ENCODE measurements at places on chromosomes 6 and 20.

DNA sequence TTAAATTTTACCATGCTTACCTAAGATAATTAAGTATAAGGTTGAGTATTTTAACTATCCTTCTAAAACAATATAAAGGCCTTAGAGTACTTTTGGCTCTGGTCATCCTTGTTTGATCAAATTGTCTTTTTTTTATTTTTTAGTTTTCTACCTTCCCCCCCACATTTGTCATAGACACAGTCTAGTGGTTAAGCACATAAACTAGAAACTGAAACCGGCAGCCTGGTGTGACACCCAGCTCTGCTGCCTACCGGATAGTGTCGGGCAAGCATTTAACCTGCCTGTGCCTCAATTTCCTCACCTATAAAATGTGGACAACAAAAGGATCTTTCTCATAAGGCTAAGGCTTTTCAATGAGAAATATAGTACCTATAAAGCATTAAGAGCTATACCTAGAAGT is 21.6 kb upstream of the TULP4 start:
- DNase-seq = no peak

DNA sequence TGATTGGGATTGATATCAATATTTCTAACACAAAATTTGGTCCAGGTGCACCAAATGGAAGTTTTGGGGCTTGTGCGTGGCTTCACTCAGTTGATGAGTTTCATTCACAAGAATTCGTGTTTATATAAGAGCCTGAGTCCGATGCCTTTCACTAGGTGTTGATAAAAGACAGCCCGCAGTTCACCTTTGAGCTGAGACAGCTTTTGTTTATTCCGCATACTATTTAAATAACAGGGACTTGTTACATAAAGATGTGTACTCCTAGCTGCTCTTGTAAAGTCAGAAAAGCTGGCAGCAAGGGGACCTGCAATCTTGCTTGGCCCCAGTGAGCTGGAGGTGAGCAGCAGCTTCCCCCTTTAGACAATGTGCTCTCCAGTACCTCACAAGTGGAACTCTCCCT is 19.0 kb upstream of the NRN1 start:
- DNase-seq = no peak

GRCh38 chr6:11938285-11938890 is 73.7 kb upstream of the HIVEP1 start:
- DNase-seq = no peak

DNA sequence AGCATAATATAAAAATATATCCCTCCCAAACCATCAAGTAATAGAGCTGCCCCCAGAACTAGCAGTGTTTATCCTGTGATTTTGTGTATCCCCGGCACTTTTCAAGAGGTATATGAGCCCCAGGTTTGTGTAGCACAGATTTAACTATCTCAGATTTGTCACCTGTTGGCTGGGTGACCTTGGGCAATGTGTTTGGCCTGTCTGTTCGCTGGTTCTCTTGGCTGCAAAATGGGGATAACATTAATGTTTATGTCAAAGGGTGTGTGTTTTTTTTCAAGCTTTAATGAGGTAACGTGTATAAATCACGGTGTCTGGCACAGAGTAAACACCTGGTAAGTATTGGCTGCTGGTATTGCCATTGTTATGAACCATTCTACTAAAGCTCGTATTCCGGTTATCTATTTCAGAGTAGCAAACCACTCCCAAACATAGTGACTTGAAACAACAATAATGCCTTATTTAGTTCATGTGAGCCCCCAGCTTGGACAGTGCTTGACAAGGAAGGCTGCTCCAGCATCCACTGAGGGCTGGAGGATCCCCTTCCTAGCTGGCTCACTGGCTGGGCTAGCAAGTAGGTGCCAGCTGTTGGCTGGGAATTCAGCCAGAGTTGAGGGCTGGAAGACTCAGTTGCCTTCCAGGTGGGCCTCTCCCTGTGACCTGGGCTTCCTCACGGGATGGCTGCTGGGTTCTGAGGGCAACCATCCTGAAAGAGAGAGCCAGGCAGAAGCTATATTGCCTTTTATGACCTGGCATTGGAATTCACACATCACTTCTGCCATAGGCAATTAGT is 36.2 kb downstream of the PDRG1 start:
- no peak for DNase-seq

DNA sequence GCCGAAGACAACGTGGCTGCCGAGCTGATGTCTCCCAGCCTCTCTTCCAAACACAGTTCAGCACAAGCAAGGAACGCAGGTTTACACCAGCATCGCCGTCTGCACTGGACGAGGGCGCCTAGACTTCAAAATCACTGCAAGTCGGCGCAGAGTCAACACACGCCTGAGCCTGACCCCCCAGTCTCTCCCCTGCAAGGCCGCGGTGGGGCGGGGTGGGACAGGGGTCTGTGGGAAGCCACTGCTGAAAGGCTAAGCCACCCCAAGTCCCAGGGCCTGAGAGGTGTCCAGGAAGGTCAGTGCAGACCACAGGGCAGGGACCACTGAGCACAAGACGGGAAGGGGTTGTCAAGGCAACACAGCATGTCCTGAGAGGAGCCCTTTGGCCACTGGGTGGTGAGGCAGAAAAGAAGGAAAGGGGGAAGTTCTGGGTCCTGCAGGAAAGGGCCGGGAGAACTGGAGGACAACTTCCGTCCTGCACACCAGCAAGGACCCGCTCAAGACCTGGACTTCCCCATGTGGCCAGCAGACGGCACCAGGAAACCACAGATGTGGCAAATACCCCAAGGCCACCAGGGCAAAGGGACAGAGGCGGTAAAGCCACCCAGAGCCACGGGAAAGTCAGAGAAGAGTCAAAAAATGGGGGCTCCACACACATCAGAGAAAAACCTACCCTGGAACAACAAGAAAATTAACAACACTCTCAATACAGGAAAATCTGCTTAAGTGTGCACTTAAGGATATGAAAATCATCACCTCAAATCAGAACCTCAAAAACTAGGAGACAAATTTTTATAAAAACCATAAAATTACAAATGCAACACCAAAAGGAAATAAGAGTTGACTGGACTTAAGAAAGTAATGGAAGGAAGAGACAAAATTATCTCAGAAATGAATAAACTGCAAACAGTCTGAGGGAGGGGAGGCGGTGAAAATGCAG is 84.8 kb downstream of the TAF4 start:
- no peak for DNase-seq

- no peak for DNase-seq
Observed at GRCh38 chr6:87099472-87099871, 4.6 kb upstream of the CGA start.

DNA sequence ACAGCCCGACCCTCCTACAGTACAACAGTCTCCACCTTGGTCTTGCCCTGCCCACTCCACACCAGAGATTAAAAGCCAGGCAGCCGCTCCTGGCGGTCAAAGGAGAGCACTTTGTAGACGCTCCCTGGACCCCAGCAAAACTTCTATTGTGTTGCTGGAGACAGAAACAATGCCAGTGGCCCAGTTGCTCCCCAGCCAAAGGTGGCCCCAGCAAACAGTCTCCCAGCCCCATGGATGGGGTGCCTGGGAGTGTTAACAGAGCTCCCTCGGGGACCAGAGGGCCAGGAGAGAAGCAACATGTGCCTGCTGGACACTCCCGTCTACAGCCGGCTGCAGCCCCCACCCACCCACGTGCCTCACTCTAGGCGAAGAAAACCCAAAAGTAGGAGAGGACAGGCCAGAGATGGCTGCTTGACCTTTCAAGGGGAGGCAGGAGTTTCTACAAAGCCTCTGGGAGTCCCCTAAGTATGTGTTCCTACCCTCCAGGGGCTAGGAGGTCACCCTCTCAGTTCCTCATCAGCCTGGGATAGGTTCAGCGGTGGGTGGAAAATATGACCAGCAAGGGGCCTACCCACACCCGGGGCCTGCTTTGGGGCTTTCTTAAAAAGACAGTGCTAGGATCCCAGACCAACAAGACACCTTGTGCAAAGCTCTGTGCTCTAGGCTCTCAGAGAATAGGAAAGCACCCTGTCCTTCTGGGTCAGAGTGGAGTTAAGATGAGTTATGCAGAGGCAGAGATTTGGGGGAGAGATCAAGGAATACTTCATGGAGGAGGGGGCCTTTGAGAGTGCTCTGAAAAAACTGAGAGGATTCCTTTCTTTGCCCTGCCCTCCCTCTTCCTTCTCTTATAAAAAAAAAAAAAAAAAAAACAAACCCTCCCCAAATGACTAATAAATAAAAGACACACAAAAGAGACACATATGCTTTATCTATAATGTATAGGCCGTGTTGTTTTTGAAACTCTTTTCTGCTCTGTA is 19.0 kb upstream of the PREX1 start:
- DNase-seq = peak; percentile 12

DNA sequence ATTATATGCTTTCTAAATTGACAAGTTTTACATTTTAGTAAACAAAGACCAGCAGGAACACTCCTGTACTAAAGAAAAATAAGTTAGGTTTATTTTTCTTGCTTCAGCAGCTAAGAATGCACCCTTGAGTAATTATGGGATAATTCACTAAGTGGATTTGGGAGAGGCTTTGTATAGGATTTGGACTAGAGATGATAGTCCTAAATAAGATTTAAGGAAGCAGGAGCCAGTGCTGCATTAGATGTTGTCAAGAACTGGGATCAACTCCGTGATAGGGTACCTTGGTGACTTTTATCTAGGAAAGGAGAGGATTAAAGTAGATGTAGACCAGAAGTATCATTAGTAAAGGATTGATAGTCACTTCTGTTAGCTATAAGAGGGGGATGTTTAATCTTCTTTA is 4.1 kb upstream of the C6orf141 start:
- no peak for DNase-seq

DNA sequence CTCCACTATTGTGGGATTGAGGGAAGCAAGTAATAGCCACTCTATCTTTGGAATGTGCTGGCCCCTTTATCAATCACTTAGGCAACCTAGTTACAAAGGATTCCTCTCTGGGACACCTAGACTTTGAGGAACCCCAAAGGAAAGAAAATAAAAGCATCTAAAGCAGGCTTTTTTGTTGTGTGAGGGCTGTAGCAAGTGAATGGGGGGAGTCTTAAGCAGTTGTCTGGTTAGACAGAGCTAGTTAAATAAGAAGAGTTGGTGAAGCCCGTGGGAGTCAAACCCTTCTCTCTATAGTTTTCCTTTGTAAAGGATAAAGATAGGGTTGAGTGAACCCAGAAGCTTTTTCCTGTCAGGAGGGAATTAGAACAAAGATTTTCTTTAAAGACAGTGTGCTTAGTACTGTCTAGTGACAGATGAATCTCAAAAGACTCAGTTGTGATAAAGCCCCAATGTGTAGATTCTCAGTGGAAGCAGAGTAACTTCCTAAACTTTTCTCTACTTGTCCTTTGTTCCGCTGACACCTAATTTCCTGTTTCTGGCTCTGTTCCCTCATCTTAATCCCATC is 63.3 kb downstream of the HDGFL1 start:
- DNase-seq = no peak

- DNase-seq = no peak
Observed at GRCh38 chr6:111358454-111358853, 124.6 kb downstream of the REV3L start.

GRCh38 chr20:38926934-38927616 is 858 bp downstream of the FAM83D start:
- no peak for DNase-seq

DNA sequence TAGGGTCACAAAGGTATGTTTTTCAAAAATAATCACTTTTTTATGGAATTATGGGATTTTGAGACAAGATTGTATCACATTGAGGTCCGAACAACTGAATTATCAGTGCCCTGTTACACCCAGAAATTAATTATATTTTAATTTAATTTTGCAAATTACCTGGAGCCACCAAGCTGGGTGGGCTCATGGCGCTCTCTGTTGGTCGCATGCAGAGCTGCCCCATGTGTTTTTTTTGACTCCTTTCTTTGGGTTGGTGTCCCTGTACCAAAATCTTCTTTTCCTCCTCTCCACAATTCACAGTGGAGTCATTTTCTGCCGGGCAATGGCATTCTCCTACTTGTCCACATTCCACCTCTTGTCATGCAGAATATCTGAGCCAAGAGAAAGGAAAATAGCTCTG is 38.9 kb upstream of the FRMD1 start:
- no peak for DNase-seq

DNA sequence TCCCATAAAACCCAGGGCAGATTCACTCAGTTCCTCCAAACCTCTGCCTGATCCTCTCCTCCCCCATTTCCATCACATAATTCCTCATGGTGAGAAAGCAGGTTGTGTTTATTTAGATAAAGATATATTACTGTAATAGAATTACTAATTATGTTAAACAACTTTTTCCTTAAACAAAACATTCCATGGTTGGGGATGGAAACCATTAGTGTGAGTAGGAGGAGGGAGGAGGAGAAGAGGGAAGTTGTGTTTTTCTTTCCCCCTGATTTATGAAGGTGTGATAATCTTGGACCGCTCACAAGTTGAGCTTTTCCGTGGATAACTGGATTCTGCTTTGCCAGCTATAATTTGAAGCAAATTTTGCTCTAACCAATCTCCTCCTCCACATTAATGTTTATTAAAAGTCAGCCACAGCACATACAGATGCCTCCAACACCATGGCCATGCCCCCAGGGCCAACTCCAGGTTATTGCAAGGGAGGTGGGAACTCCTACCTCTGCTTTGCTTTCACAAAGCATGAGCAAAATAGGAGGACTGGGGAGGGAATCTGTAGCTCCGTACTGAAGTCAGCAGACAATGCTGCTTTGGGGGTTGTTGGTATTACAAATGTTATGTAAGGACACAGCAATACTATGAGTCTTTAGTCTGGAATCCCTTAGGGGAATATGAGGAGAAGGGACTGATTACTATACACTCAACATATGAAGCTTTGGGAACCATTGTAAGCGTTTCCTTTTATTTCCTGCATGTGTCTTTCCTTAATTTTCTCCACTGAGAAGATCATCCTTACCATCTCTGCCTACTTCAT is 542.0 kb downstream of the DHX35 start:
- no peak for DNase-seq

GRCh38 chr6:122736163-122736562 is 43.4 kb upstream of the FABP7 start:
- no peak for DNase-seq

DNA sequence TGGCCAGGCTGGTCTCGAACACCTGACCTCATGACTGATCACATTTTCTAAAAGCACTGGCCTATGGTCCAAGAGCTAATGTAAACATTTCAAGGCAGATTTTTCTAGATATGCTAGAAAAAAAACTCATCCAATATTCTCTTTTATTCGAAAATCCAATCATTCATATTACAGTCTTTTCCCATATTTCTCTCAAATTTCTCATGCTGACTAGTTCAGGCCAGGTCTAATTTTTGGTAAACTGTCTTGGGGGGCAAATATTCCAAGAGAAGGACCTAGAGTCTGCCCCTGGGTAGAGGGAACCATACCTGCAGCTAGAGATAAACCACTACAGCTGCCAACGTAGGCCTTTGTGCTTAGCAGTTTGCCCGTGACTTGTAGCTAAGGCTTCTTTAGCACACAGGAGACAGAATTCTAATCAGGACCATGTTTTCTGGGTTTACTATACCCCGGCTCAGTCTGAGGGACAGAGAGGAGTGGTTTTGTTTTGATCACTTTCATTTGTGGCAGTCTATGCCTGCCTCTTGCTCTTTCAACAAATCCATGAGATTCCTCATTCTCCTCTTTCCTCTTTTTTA is 71.8 kb upstream of the CITED2 start:
- no peak for DNase-seq
